ENCODE measurements at places on chromosomes 16 and 17. TPM values are rescaled to one million over a fixed set of nuclear protein-coding genes. Genes with fewer than 3 reads are reported as not detected.

The SLC16A5 gene
- 3.1 TPM for total RNA-seq

The PRAC2 gene
- not detected for total RNA-seq

The FBXO39 gene
- not detected for total RNA-seq

The CAPNS2 gene
- not detected for total RNA-seq

The PRKCB gene
- 37.1 TPM for total RNA-seq

The GALK1 gene
- total RNA-seq = 48.7 TPM

The KRTAP1-1 gene
- total RNA-seq = not detected

The MLST8 gene
- 70.1 TPM for total RNA-seq

The KCNJ18 gene
- not detected for total RNA-seq

The CDRT15 gene
- not detected for total RNA-seq

The SOST gene
- total RNA-seq = not detected

The CIITA gene
- 0.12 TPM for total RNA-seq

DNA sequence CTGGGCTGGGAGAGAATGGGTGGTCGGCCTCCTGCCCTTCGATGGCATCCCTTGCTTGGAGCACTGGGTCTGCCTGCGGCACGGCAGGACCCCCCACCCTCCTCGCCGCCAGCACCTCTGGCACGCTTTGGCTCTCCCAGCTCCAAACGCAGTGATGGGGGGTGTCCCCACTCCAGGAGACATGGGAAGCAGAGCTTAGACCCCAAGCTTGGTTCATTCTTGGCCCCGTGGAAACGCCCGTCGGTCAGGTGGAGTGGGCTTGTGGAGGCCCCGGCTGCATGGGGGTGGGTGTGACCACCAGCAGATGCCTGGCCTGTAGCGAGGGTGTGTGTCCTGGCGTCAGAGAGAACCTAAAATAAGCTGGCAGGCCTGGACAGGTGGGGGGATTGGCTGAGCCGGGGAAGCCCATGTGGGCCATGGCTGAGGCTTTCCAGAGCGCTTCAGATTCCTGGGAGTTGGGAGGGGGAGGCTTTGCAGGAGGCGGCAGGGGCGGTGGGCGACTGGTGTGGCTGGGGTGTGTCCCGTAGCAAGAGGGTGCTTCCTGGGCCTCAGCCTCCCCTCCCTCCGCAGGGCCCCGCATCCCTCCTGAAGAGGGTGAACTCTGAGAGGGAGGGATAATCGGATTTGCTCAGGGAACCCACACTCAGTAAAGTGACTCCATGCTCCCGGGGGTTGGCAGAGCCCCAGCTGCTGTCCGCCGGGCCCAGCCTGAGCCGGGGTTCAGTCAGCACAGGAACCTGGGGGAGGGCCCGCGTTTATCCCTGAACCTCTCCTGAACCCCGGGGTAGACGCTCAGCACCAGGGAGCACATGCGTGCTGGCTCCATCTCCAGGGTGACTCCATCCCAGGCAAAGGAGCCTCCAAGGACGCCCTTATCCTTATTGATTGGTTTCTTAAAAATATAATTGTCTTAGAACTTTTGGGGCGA lies 3.4 kb downstream of the CACNA1H start:
- no peak for DNase-seq

GRCh38 chr17:20092973-20093626 lies 83.9 kb downstream of the SPECC1 start:
- DNase-seq = no peak

- DNase-seq = no peak
These were observed 4.3 kb downstream of the SLC5A2 start for GRCh38 chr16:31487071-31487719.

DNA sequence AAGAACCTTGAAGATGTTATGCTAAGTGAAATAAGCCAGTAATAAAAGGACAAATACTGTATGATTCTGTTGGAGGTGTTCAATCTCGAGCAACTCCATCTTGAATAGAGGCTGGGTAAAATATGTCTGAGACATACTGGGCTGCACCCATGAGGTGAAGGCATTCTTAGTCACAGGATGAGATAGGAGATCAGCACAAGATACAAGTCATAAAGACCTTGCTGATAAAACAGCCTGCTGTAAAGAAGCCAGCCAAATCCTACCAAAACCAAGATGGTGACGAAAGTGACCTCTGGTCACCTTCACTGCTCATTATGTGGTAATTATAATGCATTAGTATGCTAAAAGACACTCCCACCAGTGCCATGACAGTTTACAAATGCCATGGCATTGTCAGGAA lies 98.1 kb downstream of the RGS9 start:
- no peak for DNase-seq

DNA sequence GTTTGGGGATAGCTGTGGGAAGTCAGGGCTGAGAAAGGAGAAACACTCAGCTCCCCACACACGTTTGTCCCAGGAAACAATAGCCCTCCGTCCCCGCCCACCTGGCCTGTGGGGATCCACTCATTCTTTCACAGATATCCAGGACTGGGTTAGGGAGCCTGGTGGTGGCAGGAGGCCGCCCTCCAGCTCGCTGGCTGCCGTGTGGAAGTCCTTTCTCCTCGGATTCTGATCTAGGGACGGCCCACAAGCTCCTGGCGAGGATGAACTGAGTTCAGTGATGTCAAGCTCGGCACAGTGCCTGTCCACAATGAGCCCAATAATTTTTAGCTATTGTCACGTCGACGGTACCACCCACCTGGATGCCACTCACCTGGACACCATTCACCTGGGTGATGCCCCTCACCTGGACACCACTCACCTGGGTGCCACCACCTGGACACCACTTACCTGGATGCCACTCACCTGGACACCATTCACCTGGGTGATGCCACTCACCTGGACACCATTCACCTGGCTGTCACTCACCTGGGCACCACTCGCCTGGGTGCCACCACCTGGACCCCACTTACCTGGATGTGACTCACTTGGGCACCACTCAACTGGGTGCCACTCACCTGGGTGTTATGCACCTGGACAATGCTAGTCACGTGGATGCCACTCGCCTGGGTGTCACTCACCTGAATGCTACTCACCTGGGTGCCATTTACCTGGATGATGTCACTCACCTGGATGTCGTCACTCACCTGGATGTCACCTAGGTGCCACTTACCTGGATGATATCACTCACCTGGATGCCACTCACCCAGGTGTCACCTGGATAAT lies 172.5 kb upstream of the FOXF1 start:
- DNase-seq = no peak

- no peak for DNase-seq
These were observed 11.5 kb downstream of the INPP5K start for GRCh38 chr17:1504866-1505265.

- DNase-seq = peak; percentile 36
These were observed 1.6 kb downstream of the BORCS6 start for GRCh38 chr17:8188263-8188839.

DNA sequence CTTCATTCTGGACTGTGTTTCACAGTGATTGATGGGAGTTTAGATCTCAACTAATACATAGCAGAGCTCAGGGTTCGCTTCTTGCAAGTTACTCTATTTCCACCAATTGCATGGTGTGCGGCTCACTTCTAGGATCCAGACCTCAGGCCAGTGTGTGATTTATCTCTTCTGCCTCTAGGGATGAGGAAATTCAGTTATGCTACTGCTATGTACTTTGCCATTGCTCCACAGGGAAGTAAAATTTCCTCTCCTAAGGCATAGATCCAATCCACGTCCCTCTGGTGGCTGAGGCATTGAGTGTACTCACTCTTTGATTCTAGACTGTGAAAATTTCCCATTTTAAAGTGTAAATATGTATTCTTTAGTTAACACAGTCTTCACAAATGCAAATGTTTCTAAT lies 214.1 kb downstream of the HS3ST3B1 start:
- no peak for DNase-seq

GRCh38 chr17:66287911-66288310 lies 14.5 kb upstream of the PRKCA start:
- DNase-seq = no peak

DNA sequence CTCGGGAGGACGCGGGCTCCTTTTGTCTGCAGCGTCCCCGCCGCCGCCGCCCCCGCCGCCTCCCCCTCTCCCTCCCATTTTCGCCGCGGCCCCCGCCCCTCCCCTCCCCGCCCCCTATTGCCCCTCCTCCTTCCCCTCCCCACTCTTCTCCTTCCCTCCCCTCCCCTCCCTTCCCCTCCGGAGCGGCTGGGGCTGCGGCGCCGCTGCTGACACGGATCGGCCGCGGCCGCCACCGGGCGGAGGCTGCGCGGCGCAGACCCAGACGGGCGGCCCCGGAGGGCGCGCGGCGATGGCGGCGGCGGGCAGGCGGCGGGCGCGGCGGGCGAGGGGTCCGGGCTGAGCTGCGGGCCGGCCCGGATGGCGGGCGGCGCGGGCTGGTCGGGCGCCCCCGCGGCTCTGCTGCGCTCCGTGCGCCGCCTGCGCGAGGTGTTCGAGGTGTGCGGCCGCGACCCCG lies at the start of gene RAB11FIP4:
RAB11FIP4 (plus strand) TSS at position 180 of the 454 bp plus-strand sequence; CDS start at position 358, 178 bp downstream.
- DNase-seq = peak; percentile 20

DNA sequence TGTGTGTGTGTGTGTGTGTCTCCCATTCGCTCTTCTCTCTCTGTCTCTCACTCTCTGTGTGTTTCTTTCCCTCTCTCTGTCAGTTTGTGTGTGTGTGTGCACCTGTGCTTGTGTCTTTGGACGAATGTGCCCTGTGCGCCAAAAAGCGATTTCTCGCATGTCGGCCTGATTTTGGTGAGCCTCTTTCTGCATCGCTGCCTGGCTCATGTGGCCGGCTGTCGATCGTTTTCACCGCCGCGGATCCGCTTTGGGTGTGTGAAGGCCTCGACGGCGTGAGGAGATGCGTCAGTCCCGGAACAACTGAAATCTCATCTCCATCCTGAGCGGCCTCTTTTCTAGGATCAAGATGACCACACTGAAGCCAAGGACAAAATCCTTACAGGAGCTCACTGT lies 609.0 kb downstream of the KCNJ18 start:
- DNase-seq = no peak

GRCh38 chr17:40854175-40854814 lies 12.7 kb downstream of the KRT12 start:
- DNase-seq = no peak

DNA sequence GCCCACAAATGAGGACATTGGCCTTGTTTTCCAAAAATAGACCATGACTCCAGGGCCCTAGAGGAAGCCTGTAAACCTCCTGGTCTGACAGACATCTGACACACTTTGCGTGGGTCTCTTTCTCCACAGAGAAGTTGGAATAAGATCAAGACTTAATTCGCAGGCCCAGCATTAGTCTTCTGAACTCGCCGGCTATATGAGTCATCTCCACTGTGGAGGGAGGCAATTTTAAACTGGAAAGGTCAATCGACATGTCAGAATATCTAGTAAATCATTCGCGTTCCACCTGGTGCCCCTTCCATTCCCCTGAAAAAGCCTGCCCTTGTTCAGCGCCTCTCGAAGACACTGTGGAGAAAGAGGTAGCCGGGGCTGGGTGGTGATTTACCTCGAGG lies 140.1 kb downstream of the CLEC16A start:
- DNase-seq = no peak

DNA sequence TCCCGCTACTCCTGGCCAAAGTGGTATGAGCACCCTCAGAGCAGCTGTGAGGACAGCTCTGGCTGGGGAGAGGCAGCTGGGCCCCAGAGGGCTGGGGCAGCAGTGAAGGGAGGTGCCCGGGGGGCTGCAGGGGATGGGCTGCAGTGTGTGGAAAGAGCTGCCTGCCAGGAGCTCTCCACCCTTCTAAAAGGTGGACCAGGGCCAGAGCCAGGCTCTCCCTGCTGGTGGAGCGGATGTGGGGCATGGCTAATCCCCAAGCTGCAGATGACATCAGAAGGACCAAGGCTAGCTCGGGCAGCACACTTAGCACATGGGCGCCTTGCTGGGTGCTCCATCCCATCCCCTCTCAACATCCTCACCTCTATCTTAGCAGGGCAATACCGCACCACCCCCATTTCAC lies 103.1 kb downstream of the SDK2 start:
- no peak for DNase-seq

GRCh38 chr17:47265983-47266541 lies 12.4 kb downstream of the ITGB3 start:
- no peak for DNase-seq

GRCh38 chr17:7982173-7982572 lies 20.2 kb upstream of the GUCY2D start:
- DNase-seq = no peak

GRCh38 chr16:31083556-31083955 lies 5.2 kb downstream of the PRSS53 start:
- no peak for DNase-seq

DNA sequence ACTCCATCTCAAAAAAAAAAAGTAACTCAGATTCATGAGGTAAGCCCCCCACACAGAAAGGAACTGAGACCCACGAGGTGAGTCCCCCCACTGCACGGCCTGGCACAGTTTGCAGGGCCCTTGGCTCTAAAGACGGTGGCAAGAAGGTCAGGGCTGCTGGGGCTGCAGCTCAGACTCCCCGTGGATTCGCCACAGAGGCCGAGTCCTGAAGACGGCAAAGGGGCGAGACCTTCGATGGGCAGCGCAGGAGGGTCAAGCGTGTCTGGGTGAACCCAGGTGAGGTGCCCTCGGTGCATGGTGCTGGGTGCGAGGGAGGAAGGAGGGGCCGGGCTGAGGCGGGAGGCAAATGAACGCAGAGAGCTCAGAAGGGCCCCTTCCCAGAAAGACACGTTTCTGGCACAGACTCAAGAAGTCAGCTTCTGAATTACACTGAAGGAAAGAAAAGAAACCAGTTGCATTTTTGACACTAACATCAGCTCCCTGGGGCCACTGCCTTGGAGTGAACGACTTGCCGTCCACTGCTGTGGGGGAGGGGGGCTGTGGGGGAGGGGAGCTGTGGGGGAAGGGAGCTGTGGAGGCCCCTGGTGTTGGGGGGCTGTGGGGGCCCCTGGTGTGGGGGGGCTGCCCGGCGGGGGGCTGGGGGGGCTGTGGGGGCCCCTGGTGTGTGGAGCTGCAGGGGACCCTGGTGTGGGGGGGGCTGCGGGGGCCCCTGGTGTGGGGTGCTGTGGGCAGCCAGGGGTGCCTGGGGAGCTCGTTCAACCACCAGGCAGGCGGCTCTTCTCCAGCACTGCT lies 69.8 kb upstream of the METRNL start:
- DNase-seq = no peak

- no peak for DNase-seq
These were observed 1.7 kb downstream of the GPRC5C start for GRCh38 chr17:74433421-74434121.

DNA sequence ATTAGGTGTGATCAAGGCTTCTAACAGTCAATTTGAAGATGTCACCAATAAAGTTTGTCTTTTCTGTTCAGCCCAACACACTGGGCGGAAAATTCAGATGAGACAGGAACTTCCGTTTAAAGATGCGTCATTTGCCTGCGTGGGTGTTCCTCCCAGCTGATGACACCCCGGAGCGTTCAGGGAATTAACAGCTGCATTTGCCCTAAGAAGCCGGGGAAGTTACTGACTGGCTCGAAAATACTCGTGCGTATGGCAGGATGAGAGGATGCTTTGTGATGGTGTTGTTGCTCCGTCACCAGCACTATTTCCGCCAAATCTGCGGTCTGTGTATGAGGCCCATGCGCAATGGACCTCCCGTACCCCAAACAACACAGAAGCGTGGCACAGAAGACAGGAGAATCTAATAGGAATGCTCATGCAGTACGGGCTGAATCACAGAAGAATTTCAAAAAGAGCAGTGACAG lies 11.9 kb upstream of the PVALEF start:
- no peak for DNase-seq

DNA sequence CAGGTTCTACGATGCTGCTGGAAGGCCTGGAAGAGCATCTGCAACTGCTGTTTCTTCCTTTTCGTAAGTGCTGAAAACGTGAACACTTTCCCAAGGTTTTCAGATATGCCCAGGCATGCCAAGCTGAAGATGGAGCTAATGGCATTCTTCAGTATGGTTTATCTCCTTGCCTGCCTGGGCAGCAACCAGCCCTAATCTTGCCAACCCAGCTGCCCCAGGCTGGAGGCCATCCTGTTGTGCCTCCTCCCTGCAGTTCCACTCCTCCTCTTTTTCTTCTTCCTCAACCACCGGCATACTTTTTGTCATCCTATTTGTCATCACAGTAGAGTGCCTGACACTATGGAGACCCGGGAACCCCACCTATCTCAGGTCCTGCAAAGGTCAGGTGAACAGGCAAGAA lies 1849.3 kb downstream of the TP53TG3F start:
- no peak for DNase-seq

Measured in activated naive CD4-positive, alpha-beta T cell treated with anti-CD3 and anti-CD28 coated beads for 36 hours (primary cell).